ENCODE measurements at places on chromosomes 3 and 15.

DNA sequence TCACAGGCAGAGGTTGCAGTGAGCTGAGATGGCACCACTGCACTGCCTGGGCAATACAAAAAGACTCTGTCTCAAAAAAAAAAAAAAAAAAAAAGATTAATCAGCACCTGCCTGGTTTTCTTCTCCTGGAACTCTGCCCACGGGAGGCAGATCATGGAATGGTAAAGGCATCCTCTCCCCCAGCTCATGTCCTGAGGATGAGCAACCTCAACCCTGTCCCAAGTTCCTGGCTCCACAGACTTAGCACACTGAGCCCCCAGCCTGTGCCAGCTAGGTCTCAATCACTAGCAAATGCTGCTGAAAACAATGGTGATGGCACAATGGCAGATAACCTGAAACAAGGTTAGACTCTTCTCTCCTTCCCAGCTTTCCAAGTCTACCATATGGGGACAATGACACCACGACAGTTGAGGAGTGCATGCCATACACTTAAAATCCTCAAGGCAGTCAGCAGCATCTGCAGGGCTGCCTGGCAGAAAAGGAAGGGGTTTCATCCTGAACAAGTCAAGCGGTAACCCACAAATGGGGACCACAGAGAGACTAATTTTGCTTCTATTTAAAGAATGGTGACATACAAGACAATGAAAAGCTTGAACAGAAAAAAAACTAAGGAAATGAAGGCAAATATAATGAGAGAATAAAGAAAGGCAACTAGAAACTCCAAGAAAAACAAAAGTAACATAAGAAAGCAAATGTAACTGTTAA lies 4.8 kb downstream of the CLN6 start:
- no peak for DNase-seq

- DNase-seq: no peak
These were observed 134.6 kb upstream of the PDZRN3 start for GRCh38 chr3:73759297-73759711.

GRCh38 chr3:128408693-128409623 lies 57.7 kb downstream of the DNAJB8 start:
- DNase-seq: no peak

DNA sequence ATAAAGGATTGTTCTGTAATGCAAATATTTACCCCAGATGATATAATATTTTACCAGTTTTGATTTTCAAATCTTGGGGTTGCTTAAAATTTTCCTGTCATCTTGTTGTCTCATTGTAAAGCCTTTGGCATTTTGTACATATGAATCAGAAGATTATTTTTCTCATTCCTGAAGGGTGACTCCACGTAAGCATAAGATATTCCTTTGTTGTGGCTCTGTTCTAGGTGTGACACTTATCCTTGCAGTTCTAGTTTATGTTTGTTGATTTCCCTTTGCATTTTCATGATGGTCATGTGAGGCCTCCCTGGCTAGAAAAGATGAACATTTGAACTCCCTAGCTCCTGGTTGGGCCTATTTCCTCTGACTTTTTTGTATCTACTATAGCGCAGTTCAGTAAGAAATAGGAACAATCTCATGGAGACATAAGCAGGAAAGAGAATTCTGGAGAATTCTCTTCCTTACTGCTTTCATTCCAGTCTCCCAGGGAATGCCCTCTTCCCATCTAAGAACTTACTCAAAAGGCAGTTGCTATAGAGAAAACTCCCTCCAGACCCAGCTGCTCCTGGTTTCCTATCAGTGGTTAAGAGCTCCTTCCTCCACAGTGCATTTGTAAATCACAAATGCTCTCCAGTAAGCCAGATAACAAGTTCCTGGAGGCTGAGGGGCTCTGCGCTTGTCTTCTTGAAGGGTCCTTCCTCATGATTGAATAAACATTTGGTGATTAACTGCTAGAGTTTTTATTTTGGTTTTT lies 124.7 kb downstream of the WNT5A start:
- DNase-seq: no peak

- DNase-seq: no peak
These were observed 218.0 kb upstream of the CDIN1 start for GRCh38 chr15:36361351-36361870.

GRCh38 chr3:131110087-131110486 lies 83.4 kb downstream of the NEK11 start:
- DNase-seq: no peak

GRCh38 chr3:171671709-171672108 lies 138.6 kb downstream of the PLD1 start:
- DNase-seq: no peak

- no peak for DNase-seq
These were observed 7.1 kb downstream of the OR5K2 start for GRCh38 chr3:98504539-98504938.

GRCh38 chr3:167116120-167116922 lies 263.8 kb downstream of the ZBBX start:
- no peak for DNase-seq

DNA sequence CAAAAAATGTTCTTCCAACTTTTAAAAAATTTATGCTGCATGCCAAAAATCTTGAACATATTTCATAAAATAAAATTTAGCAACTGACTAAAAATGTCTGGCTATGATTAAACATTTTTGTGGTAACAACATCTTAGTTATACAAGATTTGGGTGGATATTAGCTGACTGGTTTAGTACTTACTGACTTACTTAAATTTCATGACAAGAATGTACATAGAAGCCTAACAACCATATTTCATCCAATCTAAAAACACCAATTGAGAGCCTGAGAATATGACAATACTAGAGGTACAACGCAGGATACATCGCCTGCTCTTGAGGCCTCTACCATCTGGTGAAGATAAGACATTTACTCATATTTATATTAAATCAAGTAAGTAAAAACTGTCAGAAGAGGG lies 34.6 kb downstream of the GNB4 start:
- DNase-seq: no peak

DNA sequence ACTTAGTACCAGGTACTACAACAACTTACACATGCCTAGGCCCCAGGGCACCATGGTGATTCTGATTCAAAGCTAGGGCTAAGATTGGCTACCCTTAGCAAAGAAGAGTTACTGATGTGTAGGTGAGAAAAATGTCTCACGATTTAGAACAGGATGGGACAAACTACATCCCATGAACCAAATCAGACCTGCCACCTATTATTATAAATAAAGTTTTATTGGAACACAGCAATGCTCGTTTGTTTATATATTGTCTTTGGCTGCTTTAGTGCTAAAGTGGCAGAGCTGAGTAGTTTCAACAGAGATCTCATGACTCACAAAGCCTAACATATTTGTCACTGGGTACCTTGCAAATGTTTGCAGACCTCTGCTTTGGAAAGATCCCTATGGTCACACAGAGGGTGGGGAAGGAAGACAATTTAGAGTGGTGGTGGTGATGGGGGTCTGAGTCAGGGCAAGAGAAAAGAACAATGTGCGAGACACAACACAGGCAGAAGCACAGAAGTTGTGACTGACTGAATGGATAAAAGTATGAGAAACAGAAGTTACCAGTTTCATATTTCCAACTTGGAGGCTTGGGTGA lies 770.6 kb upstream of the CFAP20DC start:
- no peak for DNase-seq

GRCh38 chr3:32421991-32422859 lies 30.6 kb downstream of the CMTM7 start:
- no peak for DNase-seq

DNA sequence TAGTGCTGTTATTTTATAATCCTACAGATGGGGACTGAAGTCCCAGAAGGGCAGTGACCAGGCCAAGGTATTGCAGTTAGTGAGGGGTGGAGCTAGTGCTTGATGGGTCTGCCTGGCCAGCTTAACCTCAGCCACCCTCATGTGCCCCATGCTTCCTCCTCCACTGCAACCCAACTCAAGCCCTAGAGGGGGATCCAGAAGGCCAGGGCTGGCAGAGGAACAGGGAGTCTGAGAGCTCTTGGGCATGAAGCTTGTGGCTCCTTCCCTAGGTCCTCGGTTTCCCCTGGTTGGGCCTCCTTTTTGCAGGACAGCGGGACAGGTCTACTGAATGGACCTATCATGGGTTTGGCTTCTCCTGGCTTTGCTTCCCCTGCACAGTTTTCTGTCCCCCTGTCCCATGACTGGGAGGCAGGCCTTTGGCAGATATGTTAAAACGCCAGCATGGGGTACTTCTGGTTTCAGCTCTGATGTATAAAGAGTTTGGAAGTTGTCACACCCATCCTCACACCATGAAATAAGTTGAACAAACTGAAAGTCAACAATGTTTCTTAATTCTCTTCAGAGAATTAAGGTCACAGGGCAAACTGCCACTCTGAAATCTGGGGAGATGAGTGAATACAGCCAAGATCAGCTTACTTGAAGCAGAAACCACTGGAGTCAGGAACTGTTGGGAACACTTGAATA lies 103.3 kb downstream of the SMAD6 start:
- DNase-seq: no peak

DNA sequence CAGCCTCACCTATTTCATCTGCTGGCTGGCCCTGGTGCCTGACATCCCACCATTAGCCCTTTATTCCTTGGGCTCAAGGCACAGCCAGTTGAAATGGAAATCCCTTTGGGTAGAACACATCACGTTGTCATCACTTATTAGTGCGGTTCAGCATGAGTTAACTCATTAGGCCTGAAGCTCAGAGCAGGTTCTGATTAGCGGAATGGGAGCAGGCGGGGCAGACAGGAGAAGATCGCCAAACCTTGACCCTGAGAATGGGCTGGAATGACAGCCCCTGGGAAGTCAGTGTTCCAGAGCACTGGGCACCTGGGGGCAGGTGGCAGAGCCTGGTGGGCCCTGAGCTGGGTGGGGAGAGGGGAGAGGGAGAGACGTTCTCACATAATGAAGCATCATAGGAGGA lies 5.8 kb downstream of the ITGA11 start:
- no peak for DNase-seq

GRCh38 chr3:138890555-138891187 lies 55.9 kb upstream of the PIK3CB start:
- DNase-seq: no peak

GRCh38 chr3:123899300-123899865 lies 15.3 kb upstream of the MYLK start:
- no peak for DNase-seq

DNA sequence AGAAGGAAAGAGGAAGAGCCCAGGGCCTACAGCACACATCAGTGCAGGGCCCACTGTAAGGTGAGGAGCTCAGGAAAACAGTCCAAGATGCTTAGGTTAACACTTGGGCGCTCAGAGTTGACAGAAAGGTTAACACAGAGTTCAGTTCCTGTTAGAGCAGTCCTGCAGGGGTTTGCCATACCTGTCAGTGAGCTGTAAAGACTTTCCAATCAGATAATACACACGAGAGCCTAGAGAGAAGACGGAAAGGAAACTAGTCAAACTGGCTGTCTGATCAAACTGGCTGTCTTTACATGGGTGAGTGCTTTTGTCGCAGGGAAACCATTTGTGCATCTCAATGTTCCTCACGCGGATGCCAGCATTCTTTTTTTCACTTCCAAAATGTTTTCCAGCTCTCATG lies 61.4 kb upstream of the ARHGEF26 start:
- DNase-seq: no peak

DNA sequence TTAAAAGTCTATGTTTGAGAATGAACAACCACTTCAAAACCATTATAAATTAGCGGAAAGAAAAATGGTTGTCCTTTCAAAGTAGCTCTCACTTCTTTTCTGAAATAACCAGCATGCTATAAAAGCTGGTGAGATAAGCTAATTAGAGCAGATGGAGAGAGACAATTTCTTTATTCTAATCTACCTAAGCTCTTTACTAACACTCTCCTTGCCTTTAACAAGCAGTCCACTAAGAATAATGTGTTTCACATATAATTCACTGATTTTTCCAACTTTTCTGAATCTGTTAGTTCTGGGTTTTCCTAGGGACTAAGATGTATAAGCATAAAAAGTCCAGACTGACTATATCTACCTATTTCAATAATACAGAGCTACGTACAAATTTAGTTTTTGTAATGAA lies at the start of gene IMPG2:
IMPG2 (minus strand) TSS at position 101 of the 400 bp plus-strand sequence. CDS start 203 bp downstream, outside the sequence.
- no peak for DNase-seq

- DNase-seq: no peak
These were observed 146.0 kb upstream of the TNIK start for GRCh38 chr3:171606151-171606751.

GRCh38 chr15:41429003-41429890 lies 12.4 kb downstream of the RTF1 start:
- no peak for DNase-seq

DNA sequence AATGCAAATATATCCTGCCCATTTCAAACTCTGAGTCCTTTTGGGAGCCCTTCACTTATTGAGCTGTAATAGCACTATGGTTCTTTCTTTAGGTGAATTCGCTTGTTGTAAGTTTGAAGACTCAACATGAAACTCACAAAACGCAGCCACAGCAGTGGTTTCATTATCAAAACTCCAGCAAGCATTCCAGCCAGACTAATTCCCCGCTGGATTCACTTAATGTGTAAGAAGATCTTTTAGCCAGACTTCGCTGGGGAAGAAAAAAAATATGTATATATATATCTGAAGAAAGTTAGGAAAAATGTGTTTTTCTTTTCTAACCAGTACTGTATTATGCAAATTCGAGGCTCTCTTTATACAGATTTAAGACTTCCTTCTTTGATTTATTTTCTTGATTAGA lies 241.1 kb downstream of the WNT5A start:
- no peak for DNase-seq

DNA sequence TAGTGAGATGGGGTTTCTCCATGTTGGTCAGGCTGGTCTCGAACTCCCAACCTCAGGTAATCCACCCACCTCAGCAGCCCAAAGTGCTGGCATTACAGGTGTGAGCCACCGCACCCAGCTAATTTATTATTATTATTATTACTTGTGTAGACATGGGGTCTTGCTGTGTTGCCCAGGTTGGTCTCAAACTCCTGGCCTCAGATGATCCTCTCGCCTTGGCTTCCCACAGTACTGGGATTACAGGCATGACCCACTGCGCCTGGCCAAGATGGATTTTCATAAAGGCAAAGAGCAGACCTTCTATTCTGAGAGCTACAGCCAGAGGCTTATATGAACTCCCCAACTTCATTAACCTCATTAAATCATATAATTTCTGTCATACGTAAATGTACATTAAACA lies 17.2 kb downstream of the PTPN9 start:
- no peak for DNase-seq

GRCh38 chr3:5309171-5309570 lies 121.7 kb downstream of the EDEM1 start:
- DNase-seq: no peak

- no peak for DNase-seq
These were observed 39.6 kb upstream of the FAM98B start for GRCh38 chr15:38414357-38414756.

DNA sequence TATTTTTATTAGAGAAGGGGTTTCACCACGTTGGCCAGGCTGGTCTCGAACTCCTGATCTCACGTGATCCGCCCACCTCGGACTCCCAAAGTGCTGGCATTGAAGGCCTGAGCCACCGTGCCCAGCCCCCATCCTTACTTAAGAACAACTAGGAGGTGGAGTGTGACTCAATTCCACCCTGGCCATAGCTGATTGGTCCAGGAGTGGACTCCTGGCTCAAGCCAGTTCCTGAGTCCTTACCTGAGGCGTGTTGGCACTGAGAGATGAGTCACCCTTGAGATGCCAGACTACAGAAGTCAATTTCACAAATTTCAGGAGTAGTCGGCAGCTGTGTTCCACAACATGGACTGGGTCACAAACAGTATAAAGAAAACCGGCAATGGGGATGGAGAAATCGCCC lies 124.2 kb downstream of the SHQ1 start:
- DNase-seq: no peak

DNA sequence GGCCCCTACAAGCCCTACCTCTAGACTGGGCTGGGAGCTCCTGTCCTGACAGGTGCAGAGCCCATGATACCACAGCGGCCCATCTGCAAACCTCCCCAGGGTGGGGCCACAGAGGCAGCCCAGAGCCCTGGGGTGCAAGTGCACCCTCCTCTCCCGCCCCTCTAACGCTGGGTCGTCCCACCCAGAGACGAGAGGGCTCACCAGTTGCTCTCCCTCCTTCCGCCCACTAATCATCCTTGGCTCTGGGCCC lies 742 bp downstream of the TNK2 start:
- DNase-seq: no peak

Data from activated T-helper 1 cell treated with anti-CD3 and anti-CD28 coated beads, Interleukin-2, amount 50 U/mL, for 16 hours (primary cell).